ENCODE measurements at places on chromosomes 4 and X.
A peak's percentile ranks its signal among the peaks of the same experiment; 100 is the strongest.

DNA sequence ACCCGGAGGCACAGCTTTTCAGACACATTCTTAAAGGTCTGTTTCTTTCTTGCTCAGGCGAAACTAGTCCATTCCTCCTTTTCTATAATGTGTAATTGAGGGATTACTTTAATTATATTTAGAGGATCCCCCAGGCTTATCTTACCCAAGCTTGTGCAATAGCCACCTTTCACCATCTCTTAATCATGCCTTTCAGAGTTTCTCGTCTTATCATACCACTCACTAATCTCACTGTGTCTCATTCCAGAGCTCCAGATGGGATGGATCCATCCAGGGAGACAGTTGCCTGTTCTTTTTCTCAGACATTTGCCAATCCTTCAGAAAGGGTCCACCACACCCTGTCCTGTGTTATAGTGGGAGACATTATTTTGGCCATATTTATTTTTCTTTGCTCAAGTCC is 12.5 kb downstream of the SPARCL1 start:
- DNase-seq, result no peak

DNA sequence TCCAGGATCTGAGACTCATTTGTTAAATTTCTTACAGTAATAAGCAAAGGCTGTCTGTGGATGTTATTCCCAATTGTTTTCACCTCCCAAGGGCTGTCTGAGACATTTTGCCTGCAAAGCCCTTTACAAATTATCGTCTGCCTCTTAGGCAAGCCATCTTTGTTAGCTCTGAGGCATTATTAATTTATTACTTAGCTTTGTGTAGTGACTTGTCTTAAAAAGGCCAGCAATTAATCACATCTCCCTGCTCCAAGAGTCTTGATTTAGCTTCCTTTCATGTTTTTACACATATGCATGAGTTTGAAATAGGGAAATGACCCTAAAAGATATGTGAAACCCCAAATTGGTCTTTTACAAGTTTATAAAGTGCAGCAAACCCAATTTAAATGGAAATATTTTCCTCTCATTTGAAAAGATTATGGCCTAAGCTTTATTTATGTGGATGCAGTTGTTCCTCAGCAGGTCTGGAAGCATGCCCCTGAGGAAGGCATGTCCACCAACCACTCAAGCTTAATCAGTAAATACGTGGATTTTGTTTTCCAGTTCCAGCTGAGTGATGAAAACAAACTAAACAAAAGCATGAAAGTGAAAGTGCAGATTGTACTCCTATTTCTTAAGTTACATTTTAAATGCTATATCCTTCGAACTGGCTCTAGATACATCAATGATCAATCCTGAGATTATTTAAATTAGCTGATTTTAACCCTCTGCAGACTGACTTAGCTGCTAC is 173.6 kb upstream of the LNX1 start:
- no peak for DNase-seq

DNA sequence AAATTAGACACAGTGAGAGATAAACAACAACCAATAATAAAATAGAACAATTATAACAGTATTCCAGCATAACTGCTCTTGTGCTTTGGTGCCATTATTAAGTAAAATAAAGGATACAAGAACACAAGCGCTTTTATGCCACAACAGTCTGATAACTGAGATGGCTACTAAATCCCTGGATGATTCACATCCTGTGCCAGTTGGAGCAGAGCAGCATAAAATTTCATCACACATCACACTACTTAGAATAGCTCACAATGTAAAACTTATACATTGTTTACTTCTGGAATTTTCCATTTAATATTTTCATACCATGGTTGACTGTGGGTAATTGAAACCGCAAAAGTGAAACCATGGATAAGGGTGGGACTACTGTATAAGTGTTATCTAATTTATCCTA is 399.9 kb upstream of the CNKSR2 start:
- DNase-seq, result no peak

DNA sequence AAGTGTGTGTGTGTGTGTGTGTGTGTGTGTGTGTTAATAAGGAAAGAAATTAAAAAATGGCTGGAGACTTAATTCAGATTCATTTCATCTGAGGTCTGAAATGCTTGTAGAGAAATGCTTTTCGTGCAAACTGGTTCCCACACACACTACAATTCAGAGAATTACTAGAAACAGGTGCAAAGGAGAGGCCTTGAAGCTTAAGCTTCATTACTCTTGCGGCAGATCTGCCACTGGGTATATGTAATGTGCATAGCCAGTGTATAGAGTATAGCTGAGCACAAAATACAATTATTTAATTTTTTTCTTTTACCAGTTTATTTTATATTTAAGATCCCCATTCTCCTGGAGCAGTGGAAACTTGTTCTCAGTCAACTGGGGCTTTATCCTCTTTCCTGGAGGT is 31.8 kb upstream of the MAGEB10 start:
- DNase-seq, result no peak

GRCh38 chrX:69552512-69552911 is 48.4 kb downstream of the NALF2 start:
- DNase-seq, result no peak

GRCh38 chr4:33162122-33162521 is 2442.0 kb downstream of the PCDH7 start:
- DNase-seq, result no peak

DNA sequence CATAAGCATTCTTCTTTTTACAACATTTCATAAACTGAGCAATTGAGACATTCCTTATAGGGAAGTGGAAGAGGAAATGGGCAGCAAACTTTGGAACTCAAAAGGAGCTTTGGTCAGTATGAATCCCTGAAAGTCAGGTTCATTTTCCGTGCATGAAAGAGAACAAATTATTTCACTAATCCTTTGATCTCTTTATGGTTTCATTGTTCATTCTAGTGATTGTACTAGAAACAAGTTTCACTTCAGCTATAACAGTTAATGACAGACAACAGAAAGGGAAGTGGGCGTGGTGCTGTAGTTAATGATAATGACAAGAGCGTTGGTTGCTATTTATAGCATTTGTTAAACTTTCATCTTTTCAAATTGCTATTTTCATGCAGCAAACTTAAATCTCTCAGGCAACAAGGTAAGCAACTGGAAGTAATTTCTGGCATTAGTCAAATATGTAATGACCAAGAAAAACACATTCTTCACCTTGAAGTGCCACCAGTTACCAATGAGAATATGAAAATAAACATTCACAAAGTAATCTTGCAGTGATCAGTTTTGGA is 98.4 kb downstream of the AREG start:
- DNase-seq, result no peak

DNA sequence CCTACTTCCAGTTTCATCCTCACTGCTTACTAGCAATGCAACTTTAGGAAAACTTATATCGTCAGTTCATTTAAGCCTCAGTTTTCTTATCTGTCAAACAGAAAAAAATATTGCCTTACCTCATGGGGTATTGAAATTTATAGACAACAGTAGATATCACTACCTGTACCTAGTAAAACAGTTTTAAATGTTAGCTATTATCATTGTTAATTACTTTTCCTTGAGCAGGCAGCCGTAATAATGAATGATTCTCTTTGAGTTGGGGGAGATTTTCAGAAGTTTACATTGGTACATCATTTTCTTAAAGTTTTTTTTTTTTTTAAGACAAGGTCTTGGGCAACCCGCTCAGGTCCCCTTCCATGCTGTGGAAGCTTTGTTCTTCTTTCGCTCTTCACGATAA is 71.7 kb upstream of the BMPR1B start:
- no peak for DNase-seq

GRCh38 chr4:38523524-38524448 is 140.2 kb upstream of the KLF3 start:
- DNase-seq, result no peak

- no peak for DNase-seq
Observed at GRCh38 chrX:44306356-44306755, 37.1 kb downstream of the EFHC2 start.

- DNase-seq, result no peak
Observed at GRCh38 chr4:10965196-10965595, 280.6 kb upstream of the CLNK start.

DNA sequence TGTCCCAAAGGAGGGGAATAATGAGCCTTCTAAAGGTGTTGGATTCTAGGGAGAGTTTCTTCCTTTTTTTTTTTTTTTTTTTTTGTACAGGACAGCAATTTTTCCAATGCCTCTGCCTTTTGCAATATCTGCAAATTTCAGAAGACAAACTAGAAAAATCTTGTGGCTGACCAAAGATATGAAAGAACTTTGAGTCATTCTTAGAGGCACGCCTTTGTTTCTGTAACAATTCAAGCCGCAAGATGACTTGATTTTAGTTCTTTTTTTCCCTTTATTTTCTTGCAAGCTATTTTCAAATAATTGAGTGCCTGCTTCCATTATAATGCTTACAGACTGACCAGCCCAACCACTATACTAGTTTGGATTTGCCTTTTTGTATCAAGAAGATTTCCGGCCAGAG is 47.6 kb upstream of the UXT start:
- no peak for DNase-seq

- DNase-seq, result no peak
Observed at GRCh38 chrX:132758759-132759158, 199.7 kb downstream of the HS6ST2 start.

DNA sequence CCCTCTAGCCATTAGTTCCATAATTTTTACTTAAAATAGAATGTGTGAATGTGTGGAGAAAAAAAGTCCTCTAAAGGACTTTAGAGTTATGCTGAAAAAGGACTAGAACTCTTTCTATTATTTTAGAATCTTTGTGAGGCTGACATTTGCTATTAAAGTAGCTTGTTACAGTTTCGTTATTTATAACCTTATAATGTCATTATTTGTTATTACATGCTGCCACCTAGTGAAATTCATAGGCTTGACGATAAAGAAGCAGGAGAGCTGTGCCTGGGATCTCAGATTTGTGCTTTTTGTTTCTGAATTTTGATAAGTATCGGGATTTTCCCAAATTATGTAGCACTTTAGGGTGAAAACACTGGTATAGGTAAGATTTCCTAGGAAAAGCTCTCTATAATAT is 38.5 kb upstream of the TAPT1 start:
- peak; percentile 13 for DNase-seq

GRCh38 chrX:25178555-25178954 is 162.8 kb upstream of the ARX start:
- no peak for DNase-seq

DNA sequence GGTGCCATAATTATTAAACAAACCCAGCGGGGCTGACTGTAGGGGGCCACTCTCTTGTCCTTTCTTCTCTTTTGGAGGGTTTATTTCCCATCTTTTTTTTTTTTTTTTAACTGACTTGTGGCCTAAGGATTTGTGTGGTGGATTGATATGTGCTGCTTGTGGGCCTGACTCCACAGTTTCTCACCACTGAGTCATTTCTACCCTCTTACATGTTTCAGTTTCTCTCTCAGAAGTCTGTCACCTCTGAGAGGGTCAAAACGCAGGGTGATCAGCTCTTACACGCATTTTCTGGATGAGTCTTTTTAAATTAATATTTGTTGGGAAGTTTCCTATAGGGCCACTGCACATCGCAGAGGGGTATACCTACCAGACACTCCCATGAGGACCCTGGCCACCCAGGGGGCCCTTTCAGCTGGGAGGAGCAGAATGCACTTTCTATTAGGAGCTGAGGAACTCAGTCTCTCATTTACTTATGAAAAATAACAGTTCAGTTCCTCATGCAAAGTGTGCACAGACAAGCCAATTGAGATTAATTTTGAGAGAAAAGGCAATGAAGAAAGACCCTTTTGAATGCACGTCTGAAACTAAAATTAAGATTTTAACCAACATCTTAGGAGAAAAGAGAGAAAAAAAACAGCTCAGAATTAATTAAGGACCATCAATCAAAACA is 407.9 kb downstream of the TECRL start:
- DNase-seq, result no peak

GRCh38 chr4:6023731-6024130 is 5.5 kb upstream of the C4orf50 start:
- DNase-seq, result no peak

GRCh38 chr4:6889101-6889735 is 20.4 kb upstream of the TBC1D14 start:
- DNase-seq, result no peak

- DNase-seq, result peak; percentile 6
Observed at GRCh38 chrX:132022198-132022966, 720 bp upstream of the STK26 start.

DNA sequence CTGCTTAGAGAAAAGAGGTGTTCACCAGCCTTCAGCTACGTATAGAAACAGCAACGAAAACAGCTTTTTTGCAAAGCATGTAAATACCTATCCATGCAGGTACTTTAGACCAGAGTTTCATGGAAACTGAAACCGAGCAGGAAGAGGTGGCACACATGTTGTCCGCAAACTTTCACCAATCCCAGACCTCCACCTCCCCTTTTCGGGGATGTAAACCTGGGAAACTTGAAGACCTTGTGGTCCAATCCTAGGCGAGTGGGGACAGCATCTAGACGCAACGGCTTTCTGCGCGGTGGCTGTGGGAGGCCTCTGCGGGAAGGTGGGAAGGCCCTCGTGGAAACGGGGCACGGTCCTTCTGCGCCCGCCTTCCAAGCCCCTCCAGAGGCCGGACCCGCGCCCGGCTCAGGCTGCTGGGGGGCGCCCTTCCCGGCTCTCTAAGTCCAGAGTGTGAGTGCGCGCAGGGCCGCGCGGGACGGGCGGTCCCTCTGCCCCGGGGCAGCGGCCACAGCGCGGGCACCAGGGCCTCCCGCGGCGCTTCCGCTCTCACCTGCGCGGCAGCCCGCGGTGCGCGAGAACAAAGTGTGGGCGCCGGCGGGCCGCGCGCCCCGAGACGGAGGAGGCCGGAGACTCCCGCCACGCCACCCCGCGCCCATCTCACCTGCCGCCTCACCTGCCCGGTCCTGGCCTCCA is 830 bp upstream of the SHROOM2 start:
- DNase-seq, result no peak

DNA sequence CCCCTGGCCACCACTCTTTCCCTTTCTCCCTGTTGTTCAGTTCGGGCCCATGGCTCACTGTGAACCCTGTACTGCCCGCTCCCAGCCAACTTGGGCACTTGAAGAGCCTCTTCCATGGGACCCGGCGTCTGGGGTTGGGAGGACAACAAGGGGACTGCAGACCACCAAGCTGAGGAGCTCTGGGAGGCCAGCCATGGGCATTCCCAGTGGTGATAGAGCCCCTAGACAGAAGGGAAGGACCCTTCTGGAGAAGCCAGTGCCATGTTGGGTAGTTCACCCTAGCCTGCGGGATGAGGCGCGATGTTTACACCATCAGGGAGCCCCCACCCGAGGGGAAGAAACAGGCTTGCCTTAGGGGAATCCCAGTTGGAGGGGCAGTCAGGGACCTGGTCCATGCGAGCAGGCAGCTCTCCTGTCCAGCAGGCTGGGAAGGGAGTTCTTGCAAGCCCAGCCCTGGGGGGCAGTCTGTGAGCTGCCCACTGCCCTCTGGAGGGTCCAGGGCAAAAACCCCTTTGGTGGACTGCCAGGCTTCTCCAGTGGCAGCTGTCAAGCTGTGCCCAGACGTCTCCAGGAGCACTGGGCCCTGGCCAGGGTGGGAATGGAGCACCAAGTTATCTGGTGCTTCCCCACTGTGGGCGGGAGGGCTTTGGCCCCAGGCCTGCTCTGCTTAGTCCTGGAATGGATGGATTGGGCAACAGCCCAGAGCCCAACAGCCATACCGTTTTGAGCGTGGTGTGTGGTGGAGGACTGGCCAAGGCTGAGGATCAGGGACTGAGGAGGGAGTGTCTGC is 23.7 kb upstream of the UBA1 start:
- no peak for DNase-seq

Data from memory B cell (primary cell).